IPS DF 19.7 (cell line): ENCODE measurements at places on chromosomes 6 and 20.

DNA sequence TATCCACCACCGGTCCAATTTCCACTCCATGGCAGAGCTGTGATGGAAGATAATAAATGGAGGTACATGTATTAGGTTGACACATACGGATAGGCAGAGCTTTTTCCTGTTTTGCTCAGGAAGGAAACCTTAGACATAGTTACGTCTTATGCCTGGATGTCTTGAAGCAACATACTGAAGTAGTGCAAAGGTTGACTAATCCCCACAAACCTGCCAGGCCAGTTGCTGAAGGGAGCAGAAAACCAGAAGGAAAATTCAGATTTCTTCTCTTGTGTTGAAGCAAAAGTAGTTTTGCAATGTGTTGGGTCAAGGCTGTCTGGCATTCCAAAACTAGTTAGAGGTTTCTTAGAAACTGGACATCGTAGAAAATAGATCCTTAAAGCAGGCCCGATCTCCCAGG lies 68.7 kb downstream of the PHACTR1 start:
- DNase-seq: no peak

DNA sequence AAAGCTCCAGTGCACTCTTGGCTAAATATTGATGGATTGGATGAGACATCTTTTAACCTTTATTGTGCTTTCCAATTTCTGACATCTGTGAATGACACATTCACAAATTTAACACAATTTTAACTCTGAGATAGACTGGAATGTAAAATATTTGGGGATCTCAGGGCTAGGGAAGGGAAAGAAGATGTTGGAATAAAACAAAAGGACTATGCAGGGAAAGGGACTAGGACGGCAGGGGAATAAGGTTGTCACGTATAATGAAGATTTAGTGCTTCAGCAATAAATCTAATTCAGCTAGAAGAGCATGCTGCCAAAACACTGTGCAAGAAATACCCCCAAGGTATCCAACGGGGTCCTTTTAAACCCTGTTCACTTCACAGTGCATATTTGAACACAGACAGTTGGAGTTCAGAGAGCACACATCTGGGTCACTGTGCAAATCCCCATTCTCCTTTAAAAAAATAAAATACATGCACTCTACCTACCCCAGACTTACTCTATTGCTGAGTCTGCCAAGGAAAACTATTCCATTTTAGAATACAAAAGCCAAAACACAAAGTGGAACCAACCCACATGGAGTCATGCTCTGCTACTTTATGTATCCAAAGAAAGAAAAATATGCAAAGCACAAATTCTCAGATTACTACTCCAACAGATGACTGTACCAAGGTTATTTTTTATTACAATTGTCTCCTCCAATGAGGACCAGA lies 151.0 kb upstream of the RSPO3 start:
- no peak for DNase-seq

DNA sequence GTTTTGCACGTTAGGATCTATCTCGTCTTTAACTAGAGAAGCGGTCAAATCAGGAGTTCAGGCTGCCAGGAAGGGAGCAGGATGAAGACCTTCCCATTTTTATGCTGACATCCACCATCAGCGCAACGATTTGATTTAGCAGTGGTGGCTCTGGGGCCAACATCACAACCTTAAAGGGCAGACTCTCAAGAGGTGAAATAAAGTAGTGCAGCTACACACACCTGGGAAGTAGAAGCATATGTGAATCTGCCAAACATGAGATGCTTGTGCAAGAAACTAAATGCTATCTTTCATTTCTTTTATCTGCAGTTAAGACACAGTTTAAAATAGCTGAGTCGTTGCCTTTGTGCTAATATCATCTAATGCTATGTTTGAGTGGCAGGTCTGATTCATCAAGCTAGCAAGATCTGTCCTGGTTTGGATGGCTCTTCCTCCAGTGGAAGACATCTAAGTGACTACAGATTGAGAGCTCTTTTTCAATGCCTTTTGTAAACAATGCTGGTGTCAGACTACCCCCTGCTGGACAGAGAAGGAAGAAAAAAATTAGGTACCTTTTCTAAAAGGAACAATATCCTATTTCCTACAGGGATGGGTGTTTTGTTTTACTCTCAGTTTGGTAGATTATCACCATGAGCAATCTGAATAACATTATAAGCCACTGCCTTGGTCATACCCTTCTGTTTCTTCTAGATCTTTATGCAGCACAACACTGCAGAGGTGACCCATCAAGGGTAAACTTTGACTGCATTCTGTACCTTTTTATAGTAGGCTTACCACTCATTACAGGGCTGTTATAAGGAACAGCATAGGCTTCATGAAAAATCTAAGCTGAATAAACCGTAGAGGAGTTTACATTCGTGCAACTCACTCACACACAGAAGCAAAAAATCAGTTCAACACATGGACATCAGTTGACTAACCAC lies 171.6 kb upstream of the FBXL4 start:
- no peak for DNase-seq

GRCh38 chr6:32554116-32554965 lies 24.3 kb upstream of the HLA-DRB5 start:
- DNase-seq: no peak
